ENCODE measurements at places on chromosomes 5 and 9.

DNA sequence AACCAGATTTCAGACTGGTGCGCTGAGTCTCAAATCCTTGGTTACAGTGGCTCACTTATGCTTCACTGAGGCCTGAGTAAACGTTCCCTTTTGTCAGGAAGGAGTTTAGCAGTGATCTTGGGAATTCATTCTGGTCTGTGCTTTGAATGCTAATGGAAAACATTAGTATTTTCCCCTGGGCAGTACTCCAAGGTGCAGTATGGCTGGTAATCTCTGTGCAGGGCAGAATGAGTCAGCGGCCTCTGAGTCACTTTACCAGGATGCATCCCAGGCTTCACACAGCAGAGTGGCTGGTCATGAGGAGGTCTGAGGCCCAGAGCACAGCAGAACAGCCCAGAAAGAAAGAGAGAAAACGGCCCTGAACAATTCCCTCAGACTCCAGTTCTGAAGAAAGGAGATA is 54.0 kb downstream of the PCA3 start:
- no peak for DNase-seq

DNA sequence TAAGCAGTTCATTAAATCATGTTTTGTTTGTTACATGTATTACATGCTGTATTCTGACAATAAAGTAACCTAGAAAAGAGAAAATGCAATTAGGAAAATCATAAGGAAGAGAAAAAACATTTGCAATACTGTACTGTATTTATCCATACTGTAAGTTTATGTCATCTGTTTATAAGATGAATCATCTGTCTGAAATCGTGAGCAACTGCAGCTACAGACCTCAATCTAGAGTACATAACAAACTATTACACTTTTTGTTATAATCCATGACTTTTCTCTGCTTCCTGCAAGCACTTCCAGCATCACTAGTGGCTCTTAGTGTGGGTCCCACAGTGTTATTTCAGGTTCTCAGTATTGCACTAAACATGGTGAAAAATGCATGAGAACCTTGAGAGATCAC is 144.4 kb upstream of the NR4A3 start:
- DNase-seq, result no peak

- DNase-seq, result no peak
These were observed 54.1 kb downstream of the MTAP start for GRCh38 chr9:21856301-21857094.

DNA sequence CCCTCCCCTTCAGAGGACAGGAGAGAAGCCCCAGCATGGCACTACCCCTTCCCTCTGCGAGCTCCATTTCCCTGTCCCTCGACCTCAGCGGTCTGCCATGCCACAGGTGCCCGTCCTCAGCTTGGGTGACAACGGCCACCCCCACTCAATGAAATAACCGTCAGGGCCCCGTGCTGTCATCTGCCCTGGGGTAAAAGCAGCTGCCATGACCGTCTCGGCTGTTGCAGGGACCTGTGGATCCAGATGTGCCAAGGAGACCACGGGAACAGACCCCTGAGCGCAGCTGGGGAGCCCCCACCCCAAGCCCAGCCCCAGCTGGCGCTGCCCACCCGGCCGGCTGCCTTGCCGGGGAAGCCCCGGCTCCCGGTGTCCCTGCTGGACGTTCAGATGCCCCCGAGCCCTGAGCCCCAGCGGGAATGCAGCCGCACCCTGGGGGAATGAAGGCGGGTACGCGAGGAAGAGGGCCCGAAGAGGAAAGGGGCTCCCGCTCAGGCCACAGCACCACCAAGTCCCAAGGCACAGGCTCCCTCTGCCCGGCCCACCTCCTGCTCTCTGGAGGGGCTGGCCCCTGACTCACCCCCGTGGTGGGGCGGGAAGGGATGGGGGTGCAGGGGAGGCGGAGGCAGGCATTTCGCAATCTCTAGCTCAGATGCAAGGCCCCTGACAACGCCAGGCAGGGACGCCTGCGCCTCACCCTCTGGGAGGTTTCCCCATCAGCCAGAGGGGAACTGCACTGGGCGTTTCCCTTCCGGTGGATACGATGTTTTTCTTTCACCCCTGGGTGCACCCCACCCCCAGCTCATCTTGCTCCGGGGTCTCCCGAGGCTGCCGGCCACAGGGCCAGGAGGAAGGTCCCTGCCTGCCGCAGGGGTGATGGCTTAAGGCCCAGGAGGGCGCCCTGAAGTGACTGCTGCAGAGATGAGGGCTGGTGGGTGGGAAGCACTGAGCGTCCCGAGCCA is 49.2 kb downstream of the NACC2 start:
- no peak for DNase-seq

DNA sequence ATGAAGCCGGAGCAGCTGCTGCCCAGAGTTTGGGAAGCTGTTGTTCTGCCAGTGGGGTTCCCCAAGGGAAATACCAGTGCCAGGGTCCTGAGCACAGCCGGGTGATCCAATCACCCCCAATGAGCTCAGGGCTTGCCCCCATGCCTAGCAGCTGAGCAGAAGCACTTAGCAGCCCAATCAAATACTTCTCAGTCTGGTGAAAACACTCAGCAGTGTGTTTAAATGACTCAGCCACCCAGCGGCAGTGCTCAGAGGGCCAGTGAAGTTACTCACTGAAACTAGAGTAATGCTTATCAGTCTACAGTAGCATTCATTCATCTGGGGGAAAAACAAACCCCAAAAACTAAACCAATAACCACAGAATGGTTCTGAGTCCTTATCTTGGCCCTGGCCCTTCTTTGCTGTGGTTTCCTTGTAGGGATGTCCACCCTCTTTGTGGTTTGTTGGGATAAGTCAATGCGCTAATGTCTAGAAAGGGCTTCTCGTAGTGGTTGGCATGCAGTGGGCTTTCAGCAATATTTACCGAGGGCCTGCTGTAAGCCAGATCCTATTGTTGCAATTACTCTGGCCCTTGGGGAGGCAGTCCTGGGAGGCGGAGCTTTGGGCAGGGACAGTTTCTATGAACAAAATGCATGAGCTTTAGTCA is 43.1 kb downstream of the LHX2 start:
- DNase-seq, result peak; percentile 85

DNA sequence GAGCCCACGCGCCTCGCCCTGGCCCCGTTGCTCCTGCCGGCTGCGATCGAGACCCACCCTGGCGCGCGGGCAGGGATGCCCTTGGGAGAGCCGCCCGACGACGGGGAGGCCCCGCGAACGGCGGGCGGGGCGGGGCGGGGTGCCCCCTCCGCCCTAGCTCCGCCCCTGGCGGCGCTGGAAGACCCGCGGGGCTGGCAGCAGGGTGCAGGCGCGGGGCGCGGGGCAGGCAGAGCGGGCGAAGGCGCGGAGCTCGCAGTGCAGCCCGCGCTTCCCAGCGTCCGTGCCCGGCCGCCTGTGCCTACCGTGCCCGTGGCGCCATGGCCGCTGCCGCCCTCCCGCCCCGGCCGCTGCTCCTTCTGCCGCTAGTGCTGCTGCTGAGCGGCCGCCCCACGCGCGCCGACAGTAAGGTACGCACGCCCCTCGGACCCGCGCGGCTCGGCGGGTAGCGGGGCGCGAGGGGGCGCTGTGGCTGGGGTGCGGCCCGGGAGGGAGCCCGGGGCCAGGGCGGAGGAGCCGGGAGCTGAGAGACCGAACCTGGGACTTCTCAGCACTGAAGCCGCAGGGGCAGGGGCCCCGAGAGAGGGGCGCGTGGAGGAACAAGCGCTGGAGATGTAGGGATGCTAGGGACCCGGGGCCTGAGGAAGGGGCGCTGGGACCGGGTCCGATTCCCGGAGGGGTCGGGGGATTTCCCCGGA is at the start of gene OLFML2A:
Gene OLFML2A, plus strand, starts transcription at position 180 of the 695 bp plus-strand sequence. Its CDS starts 138 bp downstream, at position 318.
- DNase-seq, result no peak

DNA sequence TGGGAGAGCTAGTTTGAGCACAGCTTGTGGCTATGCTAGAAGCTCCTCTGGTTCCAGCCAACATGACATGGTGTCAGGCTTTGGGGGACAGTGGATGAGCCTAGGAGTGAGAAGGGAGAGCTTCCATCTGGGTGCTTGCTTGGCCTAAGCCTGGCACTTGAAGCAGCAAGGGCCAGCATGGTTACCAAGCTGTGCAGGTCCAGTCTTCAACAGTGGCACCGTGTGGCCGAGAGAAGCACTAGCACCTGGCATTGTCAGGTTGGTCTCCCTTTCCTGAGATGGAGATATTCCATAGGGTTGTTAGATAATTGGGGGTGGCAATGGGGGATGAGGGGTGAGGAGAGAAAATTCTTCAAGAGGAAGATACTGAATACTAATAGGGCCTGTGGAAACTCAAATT is 261.9 kb downstream of the PBX3 start:
- no peak for DNase-seq
